CD4-positive, CD25-positive, alpha-beta regulatory T cell (primary cell): ENCODE measurements at places on chromosomes 4 and X.
A peak's percentile ranks its signal among the peaks of the same experiment; 100 is the strongest.

- H3K27ac ChIP-seq: no peak overlapping the region
- H3K36me3 ChIP-seq: no peaks in the 10 kb centered on the region
Measured at GRCh38 chrX:149518236-149518635, 13.1 kb upstream of the IDS start.

GRCh38 chr4:20297783-20298182 lies 46.1 kb downstream of the SLIT2 start:
- H3K4me3 ChIP-seq: no peak overlapping the region
- no peaks in the 10 kb centered on the region for H3K4me1 ChIP-seq
- no peak for DNase-seq
- H3K27me3 ChIP-seq: no peaks in the 10 kb centered on the region
- no peaks in the 10 kb centered on the region for H3K36me3 ChIP-seq

DNA sequence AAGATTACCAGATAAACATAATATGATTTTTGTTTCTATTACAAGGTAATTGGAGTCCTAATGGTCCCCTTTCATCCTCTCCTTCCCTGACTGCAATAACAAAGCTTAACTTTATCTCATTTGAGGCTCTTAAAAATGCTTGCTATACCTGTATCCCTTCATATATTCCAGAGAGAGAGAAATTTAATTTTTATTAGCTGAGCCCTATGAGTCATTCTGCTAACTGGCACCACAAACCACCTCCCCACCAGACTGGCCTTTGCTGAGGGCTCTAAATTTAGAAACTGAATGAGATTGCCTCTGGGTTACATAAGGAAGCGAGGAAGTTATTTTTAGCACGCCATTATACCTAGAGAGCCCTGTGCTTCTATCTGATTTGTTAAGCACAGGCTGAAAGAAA lies 27.4 kb downstream of the CBLL2 start:
- H3K4me3 ChIP-seq: no peak overlapping the region
- no peak overlapping the region for H3K27ac ChIP-seq
- H3K4me1 ChIP-seq: no peaks in the 10 kb centered on the region
- H3K27me3 ChIP-seq: no peaks in the 10 kb centered on the region
- no peak for DNase-seq

DNA sequence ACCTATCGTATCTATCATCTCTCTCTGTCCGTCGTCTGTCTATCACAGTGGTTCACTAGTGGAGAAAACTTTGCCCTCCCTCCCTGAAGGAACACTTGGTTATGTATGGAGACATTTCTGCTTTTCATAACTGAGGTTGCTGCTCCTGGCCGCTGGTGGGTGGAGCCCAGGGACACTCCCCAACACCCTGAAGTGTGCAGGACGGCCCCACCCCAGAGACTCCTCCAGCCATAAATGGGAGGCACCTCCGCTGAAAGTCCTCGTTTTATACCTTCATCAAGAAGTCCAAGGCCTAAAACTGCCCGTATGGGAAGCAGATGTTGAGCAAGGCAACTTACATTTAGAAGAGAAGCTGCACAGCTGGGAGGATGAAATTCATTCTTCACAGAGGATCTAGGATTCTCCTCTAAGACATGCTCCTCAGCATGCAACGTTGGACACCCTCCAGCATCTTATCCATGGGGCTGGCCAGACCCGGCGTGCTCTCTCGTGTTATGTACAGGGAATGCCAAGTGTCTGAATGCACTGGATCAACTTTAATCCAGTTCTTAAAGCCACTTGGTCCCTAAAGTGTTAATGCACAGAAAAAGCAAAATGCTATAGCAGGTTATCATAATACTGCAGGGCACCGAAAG lies 43.5 kb downstream of the PRKX start:
- DNase-seq: no peak
- H3K4me3 ChIP-seq: no peak overlapping the region
- H3K4me1 ChIP-seq: no peaks in the 10 kb centered on the region
- peaks cover 41% of the 10 kb centered on the region for H3K36me3 ChIP-seq
- H3K27ac ChIP-seq: no peak overlapping the region

GRCh38 chrX:131746491-131746968 lies 202.7 kb downstream of the OR13H1 start:
- H3K27ac ChIP-seq: peak overlapping the region; percentile 33
- no peaks in the 10 kb centered on the region for H3K36me3 ChIP-seq
- peak overlapping the region; percentile 37 for H3K4me3 ChIP-seq
- peak; percentile 90 for DNase-seq
- H3K27me3 ChIP-seq: no peaks in the 10 kb centered on the region
- no peaks in the 10 kb centered on the region for H3K4me1 ChIP-seq

- DNase-seq: no peak
- H3K4me3 ChIP-seq: no peak overlapping the region
- H3K27me3 ChIP-seq: no peaks in the 10 kb centered on the region
- no peaks in the 10 kb centered on the region for H3K36me3 ChIP-seq
- H3K27ac ChIP-seq: no peak overlapping the region
- H3K4me1 ChIP-seq: no peaks in the 10 kb centered on the region
Measured at GRCh38 chr4:136392576-136392975, 1139.7 kb downstream of the PCDH18 start.

- H3K4me3 ChIP-seq: no peak overlapping the region
- DNase-seq: no peak
- H3K27me3 ChIP-seq: no peaks in the 10 kb centered on the region
- H3K27ac ChIP-seq: no peak overlapping the region
Measured at GRCh38 chrX:87518504-87518903, 902 bp downstream of the KLHL4 start.

DNA sequence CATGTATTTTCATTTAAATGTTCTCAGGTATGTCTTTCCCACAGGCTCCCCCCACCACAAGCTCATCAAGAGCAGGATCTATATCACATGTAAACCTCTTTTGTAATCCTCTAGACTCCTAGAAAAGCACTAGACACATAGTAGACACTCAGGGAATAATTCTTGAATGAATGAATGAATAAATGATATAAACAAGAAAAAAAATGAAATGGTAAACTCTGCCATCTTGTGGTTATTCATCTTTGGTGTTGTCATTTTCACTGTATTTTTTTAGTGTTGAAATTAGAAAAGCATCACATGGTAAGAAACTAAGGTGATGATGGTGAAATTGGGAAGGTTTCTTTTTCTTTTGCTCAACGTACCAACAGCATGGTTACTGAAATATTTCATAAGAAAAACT lies 34.2 kb upstream of the C1GALT1C1 start:
- H3K4me3 ChIP-seq: no peak overlapping the region
- no peak for DNase-seq
- no peaks in the 10 kb centered on the region for H3K4me1 ChIP-seq
- no peak overlapping the region for H3K27ac ChIP-seq
- no peaks in the 10 kb centered on the region for H3K27me3 ChIP-seq
